Activated CD4-positive, alpha-beta T cell treated with anti-CD3 and anti-CD28 coated beads for 36 hours (primary cell): ENCODE measurements at places on chromosomes 5 and 9.

DNA sequence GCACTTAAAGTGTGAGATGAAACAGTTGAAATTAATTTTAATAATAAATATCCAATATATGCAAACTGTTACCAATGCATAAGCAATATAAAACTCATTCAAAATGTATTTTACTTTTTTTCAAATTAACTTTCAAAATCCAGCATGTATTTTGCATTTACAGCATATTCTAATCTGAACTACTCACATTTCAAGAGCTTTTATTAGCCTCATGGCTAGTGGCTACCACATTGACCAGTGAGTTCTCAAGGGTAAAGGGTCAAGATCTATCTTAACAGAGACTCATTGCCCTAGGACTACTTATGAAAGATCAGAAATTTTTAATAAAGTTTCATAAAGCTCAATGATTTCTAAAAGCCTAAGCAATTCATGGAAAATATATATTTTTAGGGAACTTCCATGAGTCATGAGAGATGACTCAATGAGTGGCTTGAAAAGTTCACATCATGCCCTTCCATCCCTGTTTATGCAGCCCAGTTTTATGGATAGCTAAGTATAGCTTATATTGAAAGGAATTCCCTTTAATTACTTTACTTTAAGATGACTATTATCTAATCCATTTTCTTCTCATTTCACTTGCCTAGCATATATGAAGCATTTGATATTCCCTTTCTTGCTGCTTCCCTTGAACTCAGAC is 608.6 kb downstream of the SLCO4C1 start:
- DNase-seq: no peak

- DNase-seq: no peak
These were observed 293.2 kb downstream of the HCN1 start for GRCh38 chr5:45402804-45403455.

- no peak for DNase-seq
These were observed 72.8 kb downstream of the NUP214 start for GRCh38 chr9:131198041-131198715.

- DNase-seq: no peak
These were observed 1093.8 kb upstream of the CDH9 start for GRCh38 chr5:28132151-28132550.

- DNase-seq: peak; percentile 69
These were observed 8.7 kb downstream of the STK10 start for GRCh38 chr5:172178991-172179989.

- no peak for DNase-seq
These were observed 214.9 kb downstream of the TMEM167A start for GRCh38 chr5:82862261-82862660.

GRCh38 chr5:16791036-16791705 is 144.9 kb downstream of the MYO10 start:
- peak; percentile 33 for DNase-seq

- no peak for DNase-seq
These were observed 673.9 kb upstream of the KLF4 start for GRCh38 chr9:108163321-108164005.

- no peak for DNase-seq
These were observed 88.3 kb downstream of the SLC38A9 start for GRCh38 chr5:55623789-55624188.

GRCh38 chr5:76403766-76404222 is 709 bp downstream of the IQGAP2 start:
- peak; percentile 83 for DNase-seq

DNA sequence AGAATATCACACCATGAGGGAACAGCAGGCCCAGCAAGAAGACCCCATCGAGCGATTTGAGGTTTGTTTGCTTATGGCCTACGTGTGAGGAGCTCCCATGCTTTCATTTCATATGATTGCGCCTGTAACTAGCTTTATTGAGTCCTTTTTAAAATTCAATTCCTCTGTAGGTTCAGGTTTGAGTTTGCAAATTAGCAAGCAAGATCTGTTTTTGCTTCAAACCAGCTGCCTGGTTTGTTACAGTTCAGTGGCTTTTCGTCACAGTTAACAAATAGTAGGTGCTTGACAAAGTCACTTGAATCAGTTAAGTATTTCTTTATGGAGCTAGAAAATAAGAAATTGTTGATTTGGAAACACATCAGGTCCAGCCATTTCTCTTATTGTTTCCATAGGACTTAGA is 56.3 kb downstream of the GPR21 start:
- DNase-seq: no peak

DNA sequence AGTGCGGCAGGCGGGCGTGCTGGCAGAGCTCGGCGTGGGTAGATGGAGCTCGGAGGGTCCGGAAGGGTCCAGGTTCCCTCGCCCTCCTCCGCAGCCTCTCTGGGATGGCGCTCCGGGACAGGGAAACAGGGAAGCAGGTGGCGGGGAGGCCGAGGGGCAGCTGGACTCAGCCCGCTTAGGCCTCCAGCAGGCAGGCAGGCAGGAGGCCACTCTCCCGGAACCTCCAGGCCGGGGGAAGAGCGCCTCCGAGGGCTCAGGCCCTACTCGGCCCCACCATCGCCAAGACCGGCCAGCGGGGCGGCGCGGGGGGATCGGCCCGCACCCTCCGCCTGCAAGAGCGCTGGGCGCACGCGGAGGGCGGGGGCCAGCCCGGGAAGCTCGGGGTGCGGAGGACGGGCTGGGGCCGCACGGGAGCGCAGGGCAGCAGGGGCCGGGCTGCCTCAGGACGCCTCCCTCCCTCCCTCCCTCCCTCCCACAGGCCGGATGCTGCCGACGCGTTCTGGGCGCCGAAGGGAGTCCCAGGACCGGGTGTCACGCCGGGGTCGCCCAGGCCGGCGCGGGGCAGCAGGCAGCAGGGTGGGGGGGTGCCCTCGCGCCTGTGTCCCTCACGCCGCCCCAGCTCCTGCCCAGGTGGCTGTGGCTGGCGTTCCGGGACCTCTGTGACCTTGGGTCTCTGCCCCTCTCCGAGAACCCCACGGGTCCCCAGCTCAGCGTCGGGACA is 977 bp downstream of the MGAT4B start:
- peak; percentile 73 for DNase-seq

GRCh38 chr5:108797396-108797795 is 49.7 kb downstream of the FER start:
- no peak for DNase-seq
